ENCODE measurements at places on chromosomes 6 and 20.
A peak's percentile ranks its signal among the peaks of the same experiment; 100 is the strongest.

DNA sequence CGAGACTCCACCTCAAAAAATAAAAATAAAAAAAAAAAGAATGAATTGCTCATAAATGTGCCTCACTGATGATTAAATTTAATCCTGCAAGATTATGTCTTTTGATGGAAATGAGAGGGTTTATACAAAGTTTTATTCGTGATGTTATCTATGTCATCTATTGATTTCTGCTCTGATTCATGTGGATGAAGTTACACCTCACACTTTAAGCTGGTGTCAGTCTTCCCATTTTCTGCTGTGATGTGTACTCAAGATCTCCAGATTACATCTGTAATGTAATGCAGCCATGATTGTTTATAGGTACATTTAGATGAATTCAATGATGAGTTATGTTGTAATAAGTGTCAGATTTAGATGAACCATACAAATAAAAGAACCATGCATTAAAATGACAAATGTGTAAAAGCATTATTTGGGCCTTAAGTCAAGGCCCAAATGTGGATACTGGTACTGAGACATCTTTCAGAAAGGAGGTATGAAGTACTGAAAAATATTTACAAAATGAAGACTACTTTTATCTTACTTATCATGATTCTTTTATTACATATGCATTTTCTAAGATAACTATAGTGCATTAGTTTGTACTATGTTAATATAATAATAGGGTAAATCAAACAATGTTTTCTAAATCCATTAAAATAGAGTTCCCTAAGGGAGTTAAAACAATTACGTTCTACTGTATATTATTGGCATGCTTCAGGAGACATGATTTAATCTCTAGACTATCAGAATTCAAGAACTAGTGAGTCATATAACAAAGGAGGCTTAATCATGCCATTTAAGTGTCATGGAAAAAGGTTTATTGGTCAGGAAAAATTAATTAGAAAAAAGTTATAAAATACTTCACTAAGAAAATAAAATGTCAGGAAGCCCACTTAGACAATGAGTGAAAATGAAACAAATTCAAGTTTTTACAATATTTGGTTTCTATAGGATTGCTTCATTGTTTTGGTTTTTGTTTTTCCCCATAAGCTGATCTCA lies 34.5 kb downstream of the HCRTR2 start:
- DNase-seq = no peak

- DNase-seq = no peak
Measured at GRCh38 chr6:71080826-71081225, 124.0 kb upstream of the B3GAT2 start.

GRCh38 chr20:49785149-49785851 lies 27.3 kb upstream of the SLC9A8 start:
- DNase-seq = no peak

- no peak for DNase-seq
Measured at GRCh38 chr6:25002326-25003091, 66.7 kb upstream of the RIPOR2 start.

- DNase-seq = no peak
Measured at GRCh38 chr6:100751590-100751989, 129.5 kb downstream of the ASCC3 start.

- DNase-seq = no peak
Measured at GRCh38 chr6:74287932-74288331, 591.9 kb downstream of the CD109 start.

- DNase-seq = no peak
Measured at GRCh38 chr6:135738636-135739035, 112.9 kb upstream of the PDE7B start.

DNA sequence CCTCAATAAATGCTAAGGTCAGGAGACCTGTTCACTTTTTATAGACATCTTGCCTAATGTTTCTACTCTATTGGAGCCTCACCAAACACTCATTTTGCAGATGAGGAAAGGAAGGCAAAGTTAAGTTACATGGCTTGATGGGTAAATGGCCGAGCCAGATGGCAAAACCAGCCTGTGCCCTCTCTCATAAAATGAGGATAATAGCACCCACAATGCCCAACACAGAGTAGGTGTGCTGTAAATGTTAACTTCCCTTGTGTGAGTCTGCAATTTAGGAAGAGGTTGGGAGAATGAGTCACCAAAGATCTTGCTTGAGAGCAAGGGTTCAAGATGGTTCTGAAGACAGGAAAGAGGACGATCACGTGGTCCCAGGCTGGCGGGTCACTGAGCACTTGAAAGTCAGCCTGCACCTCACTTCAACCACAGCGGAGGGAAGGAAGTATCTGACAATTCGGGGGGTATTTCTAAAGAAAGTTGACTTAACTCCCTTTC lies 3.3 kb downstream of the KCNK5 start:
- DNase-seq = peak; percentile 26

DNA sequence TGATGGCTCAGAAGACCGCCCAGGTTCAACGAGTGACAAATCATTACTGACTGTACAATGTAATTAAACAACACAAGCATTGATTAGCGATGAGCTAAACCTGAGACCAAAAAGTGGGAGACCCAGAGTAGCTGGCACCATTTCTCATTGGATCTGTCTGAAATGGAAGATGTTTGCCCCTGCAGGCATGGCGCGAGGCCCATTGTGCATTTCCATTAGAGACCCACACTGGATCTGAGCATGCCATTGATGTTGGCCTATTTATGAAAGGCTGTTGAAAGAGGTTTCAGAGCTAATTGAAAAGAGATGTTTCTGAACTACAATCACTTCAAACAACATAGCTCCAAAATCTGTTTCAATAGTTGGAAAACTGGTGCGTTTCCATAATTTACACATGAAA lies 196.7 kb downstream of the TFAP2B start:
- DNase-seq = no peak

GRCh38 chr20:35702824-35703695 lies 3.9 kb downstream of the ROMO1 start:
- no peak for DNase-seq

GRCh38 chr6:104558746-104559145 lies 301.0 kb downstream of the HACE1 start:
- no peak for DNase-seq

DNA sequence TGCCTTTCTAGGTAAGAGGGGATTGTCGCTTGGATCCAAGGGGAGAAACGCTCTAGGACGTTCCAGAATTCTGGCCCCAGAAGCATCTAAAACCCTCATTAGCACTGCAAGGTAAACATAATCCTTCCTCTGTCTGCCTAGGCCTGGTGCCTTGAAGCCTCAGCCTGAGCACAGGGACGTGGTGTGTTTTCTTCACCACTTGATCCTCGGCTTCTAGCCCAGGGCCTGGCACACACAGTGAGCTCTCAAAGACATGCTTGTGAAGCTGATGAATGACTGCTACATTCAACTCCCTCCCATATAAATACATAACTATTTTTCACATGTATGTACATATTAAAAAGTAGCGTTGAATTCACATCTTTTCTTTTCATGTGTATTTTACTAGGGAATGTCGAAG lies 100.3 kb downstream of the ISM1 start:
- no peak for DNase-seq

GRCh38 chr6:122799916-122800686 lies 11.0 kb downstream of the SMPDL3A start:
- no peak for DNase-seq

GRCh38 chr20:38617011-38617829 lies 15.6 kb downstream of the ARHGAP40 start:
- no peak for DNase-seq

DNA sequence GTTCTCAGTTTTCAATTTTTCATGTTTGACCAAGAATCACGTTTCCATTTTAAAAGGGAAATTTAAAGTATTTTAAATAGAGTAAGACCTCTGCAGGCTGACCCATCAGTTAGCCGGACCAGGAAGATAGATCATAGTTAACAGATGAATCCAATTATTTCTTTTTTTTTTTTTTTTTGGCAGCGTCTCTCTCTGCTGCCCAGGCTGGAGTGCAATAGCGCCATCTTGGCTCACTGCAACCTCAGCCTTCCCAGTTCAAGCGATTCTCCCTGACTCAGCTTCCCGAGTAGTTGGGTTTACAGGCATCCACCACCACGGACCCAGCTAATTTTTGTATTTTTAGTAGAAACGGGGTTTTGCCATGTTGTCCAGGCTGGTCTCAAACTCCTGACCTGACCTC lies 256.7 kb upstream of the CNR1 start:
- no peak for DNase-seq

DNA sequence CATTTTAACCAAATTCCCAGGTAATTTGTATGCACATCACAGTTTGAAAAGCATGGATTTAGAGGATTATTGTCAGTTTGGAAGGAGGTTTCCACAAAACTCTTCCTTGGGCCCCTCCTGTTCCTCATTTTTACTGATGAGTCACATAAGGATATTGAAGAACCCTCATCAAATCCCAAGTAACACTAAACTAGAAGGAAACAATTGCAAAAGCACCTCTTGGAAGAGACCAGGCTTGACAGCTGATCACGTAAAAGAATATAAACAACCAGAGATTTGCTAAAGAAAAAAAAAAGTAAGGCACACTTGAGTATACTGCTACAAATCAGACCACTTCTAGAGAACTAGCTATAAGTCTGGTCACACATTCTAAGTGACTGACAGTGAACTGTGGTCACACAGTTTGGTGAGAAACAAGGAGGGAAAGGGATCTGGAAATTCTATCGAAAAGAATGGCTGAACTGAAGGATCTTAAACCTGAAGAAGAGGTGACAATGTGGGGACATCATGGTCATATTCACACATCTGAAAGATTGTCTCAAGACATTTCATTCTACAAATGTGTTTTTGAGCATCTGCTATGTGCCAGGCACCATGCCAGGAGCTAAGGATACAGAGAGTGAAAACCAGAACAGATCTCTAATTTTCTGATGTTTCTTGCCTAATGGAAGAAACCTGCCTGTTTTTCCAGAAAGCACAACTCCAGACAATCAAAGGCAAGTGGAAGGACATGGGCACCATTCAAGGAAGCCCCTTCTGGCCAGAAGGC lies 24.1 kb downstream of the ZHX3 start:
- no peak for DNase-seq

- no peak for DNase-seq
Measured at GRCh38 chr6:24844061-24844460, 45.3 kb upstream of the ARMH2 start.

- DNase-seq = no peak
Measured at GRCh38 chr20:17529586-17529985, 1.6 kb downstream of the BFSP1 start.
